IgD-negative memory B cell (primary cell): ENCODE measurements at places on chromosomes 7 and 10. TPM values are rescaled to one million over a fixed set of nuclear protein-coding genes. Genes with fewer than 3 reads are reported as not detected.

The LRRD1 gene
- polyA plus RNA-seq: not detected

The ANXA8L1 gene
- not detected for polyA plus RNA-seq

The PKD2L1 gene
- not detected for polyA plus RNA-seq

The RP9 gene
- 49.6 TPM for polyA plus RNA-seq

The TRPV6 gene
- not detected for polyA plus RNA-seq

The ACTL6B gene
- not detected for polyA plus RNA-seq

The WNT8B gene
- polyA plus RNA-seq: not detected

The NOS3 gene
- 2.0 TPM for polyA plus RNA-seq

The ELOVL3 gene
- not detected for polyA plus RNA-seq

The IRF5 gene
- 132 TPM for polyA plus RNA-seq

The SPAM1 gene
- not detected for polyA plus RNA-seq

The LRRC4 gene
- polyA plus RNA-seq: not detected

The IFIT2 gene
- 13.6 TPM for polyA plus RNA-seq

The CDHR1 gene
- polyA plus RNA-seq: not detected

The POLR1F gene
- polyA plus RNA-seq: 32.5 TPM

The COPS6 gene
- polyA plus RNA-seq: 121 TPM

The RNF32 gene
- 3.9 TPM for polyA plus RNA-seq

The ZNF727 gene
- polyA plus RNA-seq: not detected

The RADIL gene
- polyA plus RNA-seq: not detected

The SLC18A3 gene
- polyA plus RNA-seq: not detected

The AKR1C3 gene
- polyA plus RNA-seq: 1.6 TPM

The MYL10 gene
- polyA plus RNA-seq: not detected

The OPALIN gene
- polyA plus RNA-seq: not detected

The MMD2 gene
- polyA plus RNA-seq: not detected

The HOXA11 gene
- polyA plus RNA-seq: not detected

The CPXM2 gene
- not detected for polyA plus RNA-seq

The POMZP3 gene
- 11.1 TPM for polyA plus RNA-seq

The FAM171A1 gene
- 0.36 TPM for polyA plus RNA-seq

The NACAD gene
- not detected for polyA plus RNA-seq

The CRPPA gene
- 0.79 TPM for polyA plus RNA-seq

The MTERF1 gene
- 12.4 TPM for polyA plus RNA-seq

The FKBP6 gene
- not detected for polyA plus RNA-seq

The CPA4 gene
- not detected for polyA plus RNA-seq

The CDHR3 gene
- 0.36 TPM for polyA plus RNA-seq

The GNAT3 gene
- not detected for polyA plus RNA-seq

The MKLN1 gene
- polyA plus RNA-seq: 19.3 TPM

The GLI3 gene
- polyA plus RNA-seq: not detected

The AQP1 gene
- polyA plus RNA-seq: not detected

The CALHM1 gene
- 1.4 TPM for polyA plus RNA-seq

The LLCFC1 gene
- polyA plus RNA-seq: not detected

The LIPK gene
- not detected for polyA plus RNA-seq

The PDE1C gene
- not detected for polyA plus RNA-seq

The LIPN gene
- polyA plus RNA-seq: 0.31 TPM

The ABCA13 gene
- polyA plus RNA-seq: not detected
